ENCODE measurements at places on chromosomes 7 and 10. TPM values are rescaled to one million over a fixed set of nuclear protein-coding genes. Genes with fewer than 3 reads are reported as not detected.

GRCh38 chr7:157513682-157514081, 176.9 kb downstream of the DNAJB6 start:
- DNase-seq, result peak; percentile 24
- H3K36me3 ChIP-seq, result no peaks in the 10 kb centered on the region
- H3K4me3 ChIP-seq, result no peak overlapping the region

GRCh38 chr7:102967798-102968197, 55.0 kb downstream of the LRRC17 start:
- no peaks in the 10 kb centered on the region for H3K36me3 ChIP-seq
- DNase-seq, result no peak
- H3K4me1 ChIP-seq, result no peaks in the 10 kb centered on the region
- H3K27me3 ChIP-seq, result no peaks in the 10 kb centered on the region
- no peak overlapping the region for H3K4me3 ChIP-seq

DNA sequence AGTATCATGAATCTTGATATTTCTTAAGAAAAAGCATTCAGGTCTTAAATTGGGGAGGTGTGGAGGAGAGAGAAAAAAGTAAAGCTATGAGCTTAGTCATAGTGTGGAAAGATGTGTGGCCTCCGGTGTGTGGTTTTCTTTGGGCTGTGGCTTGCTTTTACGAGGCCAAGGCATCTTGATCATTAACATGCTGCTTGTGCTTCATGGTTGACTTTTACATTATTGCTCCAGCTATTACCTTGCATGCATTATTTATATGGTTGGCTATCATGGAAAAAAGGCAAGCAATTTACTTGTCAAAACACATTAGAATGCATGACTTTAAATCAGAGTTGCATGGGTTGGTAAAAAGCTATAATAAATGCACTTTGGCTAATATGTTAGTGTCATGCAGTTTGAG, 300.7 kb upstream of the ADARB2 start:
- H3K27ac ChIP-seq, result no peak overlapping the region
- no peak for DNase-seq
- no peaks in the 10 kb centered on the region for H3K27me3 ChIP-seq
- no peak overlapping the region for H3K4me3 ChIP-seq
- H3K36me3 ChIP-seq, result no peaks in the 10 kb centered on the region

GRCh38 chr7:15215616-15216015, 313.1 kb upstream of the DGKB start:
- no peak overlapping the region for H3K27ac ChIP-seq
- H3K4me1 ChIP-seq, result no peaks in the 10 kb centered on the region
- no peak for DNase-seq

- H3K27ac ChIP-seq, result no peak overlapping the region
- DNase-seq, result no peak
- H3K27me3 ChIP-seq, result no peaks in the 10 kb centered on the region
- no peaks in the 10 kb centered on the region for H3K4me1 ChIP-seq
- H3K4me3 ChIP-seq, result no peak overlapping the region
- H3K36me3 ChIP-seq, result no peaks in the 10 kb centered on the region
Observed at GRCh38 chr7:69577221-69577620, 21.1 kb upstream of the AUTS2 start.

GRCh38 chr10:127440371-127440770, 108.7 kb upstream of the NPS start:
- H3K36me3 ChIP-seq, result no peaks in the 10 kb centered on the region
- no peak for DNase-seq
- no peaks in the 10 kb centered on the region for H3K4me1 ChIP-seq
- no peak overlapping the region for H3K4me3 ChIP-seq

DNA sequence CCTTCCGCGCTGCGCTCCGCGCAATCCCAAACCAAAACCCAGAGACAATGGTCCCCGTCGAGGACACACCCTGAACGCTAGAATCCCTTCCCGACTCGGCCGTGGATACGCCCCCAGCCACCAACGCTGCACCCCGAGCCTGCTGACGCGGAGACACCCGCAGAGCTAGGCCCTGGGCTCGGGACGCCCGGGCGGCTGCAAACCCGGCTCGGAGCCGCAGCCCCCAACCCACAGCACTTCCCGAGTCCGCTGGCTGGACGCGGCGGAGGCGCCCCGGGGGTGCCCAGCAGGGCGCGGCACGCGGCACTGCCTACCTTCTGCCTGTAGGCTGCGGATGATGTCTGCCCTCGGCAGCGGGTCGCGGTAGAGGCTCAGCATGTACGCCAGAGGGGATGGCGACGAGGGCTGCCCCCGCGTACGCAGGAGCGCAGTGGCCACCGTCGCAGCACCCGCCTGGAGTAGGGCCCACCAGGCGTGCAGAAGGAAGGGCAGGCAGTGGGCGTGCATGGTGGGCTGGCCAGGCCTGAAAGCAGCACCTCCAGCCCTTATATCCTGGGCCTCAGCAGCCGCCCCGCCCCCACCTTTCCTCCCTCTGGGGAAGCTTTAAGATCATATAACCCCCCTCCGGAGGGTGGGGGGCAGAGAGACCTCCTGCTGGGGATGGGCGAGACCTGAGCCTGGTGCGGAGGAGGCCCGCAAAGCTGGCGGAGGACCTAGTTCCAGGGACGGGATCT, at the start of gene NODAL:
TSS of gene NODAL (minus strand) at position 521 of the 734 bp plus-strand sequence. CDS start at position 507, 14 bp downstream.
- peak within 1 kb of the TSS; percentile 30 for H3K4me3 ChIP-seq
- no peak within 1 kb of the TSS for H3K27ac ChIP-seq
- peaks cover 18% of the 10 kb centered on the region for H3K4me1 ChIP-seq
- H3K27me3 ChIP-seq, result peaks cover 39% of the 10 kb centered on the region

GRCh38 chr10:29621161-29621560, 13.6 kb downstream of the SVIL start:
- no peaks in the 10 kb centered on the region for H3K4me1 ChIP-seq
- no peaks in the 10 kb centered on the region for H3K36me3 ChIP-seq
- DNase-seq, result no peak
- H3K4me3 ChIP-seq, result no peak overlapping the region

- peaks cover 10% of the 10 kb centered on the region for H3K36me3 ChIP-seq
- no peak for DNase-seq
- H3K4me3 ChIP-seq, result no peak overlapping the region
- no peaks in the 10 kb centered on the region for H3K27me3 ChIP-seq
- H3K27ac ChIP-seq, result no peak overlapping the region
- H3K4me1 ChIP-seq, result no peaks in the 10 kb centered on the region
Observed at GRCh38 chr7:133313575-133313974, 60.7 kb downstream of the EXOC4 start.

DNA sequence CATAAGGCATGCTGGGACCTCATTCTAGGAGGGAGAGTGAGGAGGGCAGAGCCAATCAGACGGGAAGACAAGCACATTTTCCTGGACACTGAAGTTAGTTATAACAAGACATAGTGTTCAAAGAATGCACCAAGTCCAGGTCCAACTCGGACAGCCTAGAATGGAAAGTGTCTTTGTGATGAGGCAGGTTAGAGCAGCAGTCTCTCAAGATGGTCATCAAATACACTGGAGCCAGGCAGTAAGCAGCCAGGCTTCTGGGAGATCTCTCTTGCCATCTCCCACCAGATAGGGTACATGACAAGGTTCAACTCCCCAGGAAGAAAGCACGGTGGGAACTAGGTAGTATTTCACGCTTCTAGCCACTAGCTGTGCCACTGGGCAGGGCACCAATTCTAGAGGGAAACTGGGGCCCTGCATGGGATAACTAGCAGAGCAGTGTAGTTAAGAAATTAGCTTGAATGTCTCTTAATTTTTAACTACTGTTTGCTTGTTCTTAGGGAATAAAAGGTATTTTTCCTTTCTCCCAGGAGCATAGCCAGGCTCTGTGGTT, 7.6 kb upstream of the GPAM start:
- H3K27me3 ChIP-seq, result no peaks in the 10 kb centered on the region
- no peaks in the 10 kb centered on the region for H3K36me3 ChIP-seq
- no peak overlapping the region for H3K4me3 ChIP-seq
- H3K4me1 ChIP-seq, result no peaks in the 10 kb centered on the region

DNA sequence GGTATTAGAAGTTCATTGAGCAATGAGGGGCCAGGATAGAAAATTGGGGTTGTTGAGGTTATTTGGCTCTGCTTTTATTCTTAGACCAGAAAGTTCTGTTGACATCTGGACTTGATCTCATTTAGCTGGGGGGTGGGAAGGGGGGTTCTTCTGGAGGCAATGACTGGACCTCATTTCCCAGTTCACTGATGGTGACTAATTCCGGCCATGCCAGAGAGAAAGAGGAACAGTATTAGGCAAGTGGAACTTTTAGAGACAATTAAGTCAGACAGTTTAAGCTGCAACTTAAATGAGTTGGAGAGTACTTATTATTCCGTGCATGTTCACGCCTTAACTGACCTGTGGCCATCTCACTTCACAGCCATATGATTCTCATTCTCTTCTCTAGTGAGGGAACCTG, 512.5 kb downstream of the REEP3 start:
- no peak for DNase-seq
- no peak overlapping the region for H3K4me3 ChIP-seq
- no peaks in the 10 kb centered on the region for H3K27me3 ChIP-seq
- no peaks in the 10 kb centered on the region for H3K36me3 ChIP-seq
- H3K27ac ChIP-seq, result no peak overlapping the region
- H3K4me1 ChIP-seq, result no peaks in the 10 kb centered on the region

DNA sequence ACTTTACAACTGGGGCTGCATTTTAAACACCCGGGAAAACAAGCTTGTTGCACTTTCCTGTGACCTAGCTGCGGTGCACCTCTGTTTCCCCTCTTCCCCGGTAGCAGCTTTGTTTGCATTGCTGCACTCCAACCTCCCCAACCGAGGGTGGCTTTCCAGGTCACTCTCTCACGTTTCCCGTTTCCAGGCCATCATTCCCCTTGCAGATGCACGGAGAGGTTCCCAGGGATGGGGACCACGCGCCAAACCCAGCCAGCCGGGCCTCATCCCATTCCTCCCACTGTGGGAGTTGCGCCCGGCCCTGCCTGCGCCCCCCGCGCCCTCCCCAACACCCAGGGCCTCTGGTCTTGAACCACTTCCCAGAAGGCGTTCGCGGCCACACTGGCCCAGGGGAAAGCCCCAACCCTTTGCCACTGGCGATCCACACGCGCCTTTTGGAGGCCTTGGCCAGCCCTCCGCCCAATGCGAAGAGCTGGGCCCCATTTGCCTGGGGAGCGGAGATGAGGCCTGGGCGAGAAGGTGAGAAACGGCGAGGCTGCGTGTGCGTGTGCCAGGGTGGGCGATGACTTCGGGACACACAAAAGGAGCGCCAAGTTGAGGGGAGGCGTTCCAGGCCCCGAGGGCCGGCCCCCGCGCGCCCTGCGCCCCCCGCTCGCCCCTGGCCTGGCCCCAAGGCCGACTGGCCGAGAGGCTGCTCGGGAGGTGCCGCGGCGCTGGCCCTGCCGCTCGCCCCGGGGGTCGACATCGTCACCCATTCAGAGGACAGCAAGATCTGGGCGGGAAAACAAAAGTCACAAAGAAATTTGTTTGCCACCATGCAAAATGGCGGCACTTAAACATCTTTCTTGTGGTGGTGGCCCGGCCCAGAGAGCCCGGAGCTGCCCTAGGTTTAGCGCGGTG, 15.9 kb downstream of the SKIDA1 start:
- no peaks in the 10 kb centered on the region for H3K4me1 ChIP-seq
- no peaks in the 10 kb centered on the region for H3K36me3 ChIP-seq
- no peak overlapping the region for H3K27ac ChIP-seq

GRCh38 chr10:55203319-55203718, 402.3 kb upstream of the PCDH15 start:
- H3K4me1 ChIP-seq, result no peaks in the 10 kb centered on the region
- DNase-seq, result no peak
- H3K4me3 ChIP-seq, result no peak overlapping the region
- H3K27me3 ChIP-seq, result no peaks in the 10 kb centered on the region
- H3K36me3 ChIP-seq, result no peaks in the 10 kb centered on the region

DNA sequence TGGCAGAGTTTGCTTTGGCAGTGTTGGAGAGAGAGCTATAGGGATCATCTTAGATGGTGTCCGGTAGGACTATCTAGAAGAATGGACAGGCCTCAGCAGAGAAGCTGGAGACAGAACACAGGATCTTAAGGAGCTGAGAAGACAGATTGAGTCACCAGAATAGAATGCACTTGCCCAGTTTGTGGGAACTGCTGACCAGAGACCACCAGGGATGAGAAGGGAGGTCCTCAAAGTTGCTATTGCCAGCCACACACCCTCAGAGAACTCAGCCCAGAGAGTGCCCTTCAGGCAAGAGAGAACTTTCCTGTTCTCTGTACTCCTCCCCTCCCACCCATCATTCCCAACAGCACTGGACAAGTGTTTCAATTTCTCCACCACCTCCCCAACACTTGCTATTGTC, 25.3 kb upstream of the GALNT11 start:
- no peaks in the 10 kb centered on the region for H3K36me3 ChIP-seq
- no peak for DNase-seq
- no peaks in the 10 kb centered on the region for H3K27me3 ChIP-seq
- no peak overlapping the region for H3K4me3 ChIP-seq
- no peak overlapping the region for H3K27ac ChIP-seq

DNA sequence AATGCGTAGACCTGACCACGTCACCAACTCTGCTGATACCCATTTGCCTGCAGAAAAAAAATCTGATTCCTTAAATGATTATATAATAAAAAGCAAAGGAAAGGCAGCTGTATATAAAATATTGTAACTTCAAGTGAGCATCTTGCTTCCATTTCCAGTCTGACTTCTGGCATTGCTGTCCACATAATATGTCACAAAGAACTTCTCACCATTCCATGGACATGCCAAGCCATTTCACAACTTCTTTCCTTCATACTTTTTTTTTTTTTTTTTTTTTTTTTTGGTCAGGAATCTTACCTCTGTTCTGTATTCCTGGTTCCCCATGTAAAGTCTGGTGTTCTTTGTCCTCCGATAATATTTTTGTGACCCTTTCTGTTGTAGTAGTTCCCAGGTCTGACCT, 165.5 kb downstream of the SND1 start:
- no peak overlapping the region for H3K4me3 ChIP-seq
- no peaks in the 10 kb centered on the region for H3K27me3 ChIP-seq
- H3K36me3 ChIP-seq, result no peaks in the 10 kb centered on the region
- H3K27ac ChIP-seq, result no peak overlapping the region
- no peaks in the 10 kb centered on the region for H3K4me1 ChIP-seq
- DNase-seq, result no peak

Gene OSBPL3
- 25.4 TPM for total RNA-seq

Gene ZC3HAV1L
- 0.50 TPM for total RNA-seq

Gene NEURL1
- total RNA-seq, result 1.1 TPM

Gene PKD1L1
- total RNA-seq, result 0.20 TPM
